ENCODE measurements at places on chromosomes 4 and X.
A peak's percentile ranks its signal among the peaks of the same experiment; 100 is the strongest.

- DNase-seq = no peak
These were observed 119.2 kb downstream of the IRF2 start for GRCh38 chr4:184355111-184355604.

- DNase-seq = no peak
These were observed 69.4 kb downstream of the EVC2 start for GRCh38 chr4:5638976-5639375.

DNA sequence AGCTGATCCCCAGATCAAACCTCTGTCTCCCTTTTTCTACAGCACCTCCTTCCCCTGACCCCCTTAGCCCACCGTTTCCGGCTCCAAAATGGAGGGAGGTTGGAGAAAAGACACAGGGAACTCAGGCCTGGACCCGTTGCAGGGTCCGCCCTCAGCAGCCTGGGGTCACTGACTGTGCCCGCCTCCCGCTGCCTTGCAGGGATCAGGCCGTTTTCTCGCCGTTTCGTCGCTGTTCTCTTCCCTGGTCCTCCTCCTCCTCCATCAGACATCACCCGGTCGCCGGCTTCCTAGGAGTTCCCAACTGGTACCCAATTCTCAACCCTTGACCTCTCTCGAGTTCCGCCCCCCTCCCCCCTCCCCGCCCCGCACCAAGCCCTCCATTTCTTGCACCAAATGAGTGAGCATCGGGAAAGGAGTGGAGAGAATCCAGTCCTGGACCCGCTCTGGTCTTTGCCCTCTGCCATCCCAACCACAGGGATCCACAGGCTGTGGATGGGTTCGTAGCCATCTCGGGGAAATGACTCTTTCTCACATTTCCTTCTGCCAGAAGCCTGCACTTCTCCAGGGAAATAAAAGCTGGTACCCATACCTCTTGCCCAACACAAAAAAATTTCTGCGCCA lies 493 bp downstream of the TCEAL5 start:
- DNase-seq = no peak

GRCh38 chr4:103934178-103934789 lies 214.5 kb upstream of the TACR3 start:
- DNase-seq = no peak

DNA sequence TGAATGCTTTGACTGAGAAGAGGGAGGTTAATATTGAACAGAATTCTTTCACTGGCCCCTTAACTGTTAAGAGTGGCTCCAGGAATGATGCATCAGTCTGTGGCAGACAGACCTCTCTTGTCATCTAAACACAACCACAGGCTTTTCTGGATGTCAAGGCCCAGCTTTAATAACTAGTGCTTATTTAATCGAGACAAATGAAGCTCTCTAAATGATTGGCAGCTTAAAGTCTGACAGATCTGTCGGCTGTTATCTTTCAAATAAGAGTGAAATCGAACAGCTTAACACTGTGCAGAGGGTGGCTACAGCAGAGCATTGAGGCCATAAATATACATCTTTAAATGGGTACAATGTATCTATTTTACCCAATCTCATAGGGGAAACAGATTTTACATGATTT lies 500.8 kb upstream of the PABPC4L start:
- no peak for DNase-seq

GRCh38 chr4:5615496-5616075 lies 92.8 kb downstream of the EVC2 start:
- DNase-seq = no peak

GRCh38 chrX:131393426-131393825 lies 104.3 kb upstream of the IGSF1 start:
- DNase-seq = no peak

DNA sequence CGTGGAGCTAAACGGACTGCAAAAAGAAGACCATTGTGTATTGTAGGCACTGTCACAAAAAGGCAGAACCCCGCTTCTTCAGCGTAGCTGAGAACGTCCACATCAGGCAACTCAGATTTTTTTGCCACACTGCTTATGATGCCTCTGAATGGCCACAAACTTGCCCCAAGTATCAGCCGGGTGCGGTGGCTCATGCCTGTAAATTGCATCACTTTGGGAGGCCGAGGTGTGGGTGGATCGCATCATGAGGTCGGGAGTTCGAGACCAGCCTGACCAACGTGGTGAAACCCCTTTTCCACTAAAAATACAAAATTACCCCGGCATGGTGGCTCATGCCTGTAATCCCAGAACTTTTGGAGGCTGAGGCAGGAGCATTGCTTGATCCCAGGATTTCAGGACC lies 14.9 kb upstream of the IL3RA start:
- DNase-seq = no peak

DNA sequence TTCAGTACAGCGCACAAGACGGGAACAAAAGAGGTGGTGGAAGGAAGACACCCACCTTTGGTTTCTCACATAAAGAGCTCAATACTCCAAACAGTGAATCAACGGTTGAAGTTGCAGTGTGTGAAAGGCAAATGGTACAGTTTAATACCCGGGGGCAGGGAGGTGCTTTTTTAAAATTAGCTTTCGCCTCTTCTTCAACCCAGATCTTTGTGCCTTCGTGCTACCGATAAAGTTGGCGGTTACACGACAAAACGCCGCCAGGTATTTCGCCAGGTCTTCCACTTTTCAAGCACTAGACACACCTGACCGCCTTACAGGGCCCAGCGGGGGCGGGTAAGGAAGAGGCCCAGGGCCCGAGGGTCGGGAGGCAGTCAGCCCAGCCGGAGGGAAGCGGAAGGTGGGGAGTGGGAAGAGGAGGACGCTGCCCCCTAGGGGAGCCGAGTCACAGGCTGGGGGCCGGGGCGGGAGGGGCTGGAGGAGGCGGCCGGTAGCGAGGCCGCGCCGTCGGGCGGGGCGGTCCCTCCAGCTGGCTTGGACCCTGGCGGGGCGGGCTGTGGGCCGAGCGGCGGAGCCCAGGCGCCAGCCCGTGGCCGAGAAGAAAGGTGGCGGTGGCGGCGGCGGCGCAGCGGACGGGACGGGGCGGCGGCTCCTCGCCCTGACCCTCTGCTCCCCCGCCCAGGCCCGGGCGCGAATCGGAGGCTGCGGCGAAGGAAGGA lies 16.0 kb downstream of the UTP3 start:
- peak; percentile 55 for DNase-seq

GRCh38 chr4:68717999-68718398 lies 47.5 kb upstream of the UGT2B15 start:
- no peak for DNase-seq

DNA sequence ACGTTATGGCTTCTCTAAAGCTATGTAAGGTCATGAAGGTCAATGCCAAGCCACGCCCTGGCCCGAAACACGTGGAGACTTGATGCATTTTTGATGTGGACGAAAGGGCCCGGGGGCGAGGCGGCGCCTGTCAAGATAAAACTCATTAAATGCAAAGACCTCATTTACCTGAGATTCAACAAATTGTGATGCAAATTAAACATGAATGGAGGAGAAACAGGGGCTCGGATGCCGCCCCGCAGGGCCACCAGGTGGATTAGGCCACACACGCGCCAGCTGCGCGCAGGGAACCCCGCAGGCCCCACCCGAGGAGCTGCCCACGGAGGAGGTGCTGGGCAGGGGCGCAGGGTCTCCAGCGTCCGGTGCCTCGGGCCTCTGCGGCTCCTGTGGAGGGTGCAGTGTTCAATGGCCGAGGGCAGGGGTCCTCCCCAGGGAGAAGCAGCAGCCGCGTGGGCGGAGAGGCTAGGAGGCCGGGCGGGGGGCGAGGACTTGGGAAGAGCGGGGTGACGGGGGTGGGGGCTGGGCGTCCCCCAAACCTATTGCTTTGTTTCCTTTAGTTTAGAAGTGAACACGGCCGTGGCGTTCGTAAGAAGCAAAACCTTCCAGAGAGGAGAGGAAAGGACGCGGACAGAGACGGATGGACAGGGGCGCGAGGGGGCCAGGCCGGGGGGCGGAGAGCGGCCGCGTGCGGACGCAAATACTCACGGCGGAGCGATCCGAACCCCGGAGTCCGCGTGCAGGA lies 40.4 kb downstream of the CPLX1 start:
- no peak for DNase-seq

- peak; percentile 13 for DNase-seq
These were observed 172.7 kb upstream of the USP9X start for GRCh38 chrX:40912576-40912975.

DNA sequence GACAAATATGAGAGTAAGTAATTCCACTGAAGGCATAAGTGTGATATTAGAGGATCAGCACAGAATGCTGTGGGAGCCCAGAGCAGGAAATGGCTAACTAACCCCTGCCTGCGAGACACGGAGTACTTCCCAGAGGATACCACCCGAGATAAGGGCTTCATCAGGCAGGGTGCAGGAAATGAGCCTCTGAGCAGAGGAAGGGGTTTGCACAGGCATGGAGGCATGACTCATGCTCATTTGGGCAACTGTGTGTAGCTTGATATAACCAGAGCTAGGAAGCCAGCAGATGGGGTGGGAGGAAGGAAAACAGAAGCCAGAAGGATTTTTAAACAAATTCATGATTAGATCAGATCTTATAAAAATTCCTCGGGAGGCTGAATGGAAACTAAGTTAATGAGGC lies 70.0 kb upstream of the TSPAN5 start:
- no peak for DNase-seq

DNA sequence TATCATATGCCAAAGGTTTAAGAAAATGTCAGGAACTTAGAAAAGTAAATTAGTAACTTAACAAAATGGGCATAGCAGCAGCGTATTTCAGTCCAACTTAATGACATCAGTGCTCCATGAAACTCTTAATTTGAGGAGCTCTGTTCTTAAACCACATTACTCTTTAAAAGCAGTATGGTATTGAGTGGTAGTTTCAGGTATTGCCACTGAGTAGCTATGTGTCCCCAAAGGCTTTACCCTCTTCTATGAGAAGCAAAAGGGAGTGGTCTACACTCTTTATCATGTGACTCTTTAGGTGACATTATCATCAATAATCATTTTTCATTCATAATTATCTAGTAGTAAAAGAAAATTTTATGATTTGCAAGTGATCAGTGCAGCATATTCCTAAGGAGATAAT lies 158.3 kb downstream of the STIM2 start:
- DNase-seq = no peak

- DNase-seq = no peak
These were observed 9.9 kb downstream of the CASK start for GRCh38 chrX:41913476-41913875.

DNA sequence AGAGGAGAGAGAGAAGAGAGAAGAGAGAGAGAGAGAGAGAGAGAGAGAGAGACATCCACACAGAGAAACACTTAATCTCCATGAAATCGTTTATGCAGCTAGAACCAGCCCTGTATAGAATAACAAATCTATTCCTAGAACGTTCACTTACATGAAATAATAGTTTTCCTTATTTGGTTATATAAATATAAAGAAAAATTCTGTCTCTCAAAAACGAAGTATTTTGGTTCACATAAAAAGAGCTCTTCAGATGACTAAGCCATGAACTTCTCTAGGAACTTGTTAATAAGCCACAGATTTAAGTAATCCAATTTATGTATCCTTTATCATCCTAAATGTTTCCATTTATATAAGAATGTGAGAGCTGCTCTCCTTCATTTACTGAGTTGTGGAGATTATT lies 1315.1 kb upstream of the PCDH7 start:
- DNase-seq = no peak

GRCh38 chrX:68936608-68937007 lies 107.8 kb downstream of the EFNB1 start:
- DNase-seq = no peak

DNA sequence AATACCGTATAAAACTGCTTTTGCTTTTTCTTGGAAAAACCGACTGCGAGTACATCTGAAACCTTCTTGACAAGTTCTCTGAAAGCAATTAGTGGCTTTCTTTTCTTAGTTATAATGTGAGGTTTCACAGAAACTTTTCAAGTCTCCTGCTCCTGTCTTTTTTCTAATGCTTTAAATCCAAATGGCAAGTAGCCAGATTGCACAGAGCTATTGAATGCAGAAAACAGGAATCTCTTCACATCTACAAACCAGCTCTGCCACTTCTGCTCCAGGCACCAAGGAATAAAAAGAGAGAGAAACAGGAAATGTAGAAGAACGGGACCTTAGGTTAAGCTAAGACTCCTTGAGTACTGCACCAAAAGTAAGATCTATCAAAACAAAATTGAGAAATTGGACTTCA lies 267.3 kb upstream of the TET2 start:
- no peak for DNase-seq

DNA sequence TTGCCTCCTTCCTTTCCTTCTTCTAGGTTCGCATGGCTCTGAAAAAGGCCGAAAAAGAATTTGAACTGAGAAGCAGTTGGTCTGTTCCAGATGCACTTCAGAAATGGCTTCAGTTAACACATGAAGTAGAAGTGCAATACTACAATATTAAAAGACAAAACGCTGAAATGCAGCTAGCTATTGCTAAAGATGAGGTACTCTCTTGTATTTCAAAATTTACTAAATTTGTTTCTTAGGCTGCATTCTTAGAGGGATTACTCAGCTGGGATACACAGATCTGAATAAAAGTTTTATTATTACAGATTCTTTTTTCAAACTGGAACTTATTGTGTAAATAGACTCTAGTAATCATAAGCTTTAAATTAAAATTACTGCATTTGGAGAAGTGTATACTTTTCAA lies 146.9 kb downstream of the STIM2 start:
- no peak for DNase-seq

DNA sequence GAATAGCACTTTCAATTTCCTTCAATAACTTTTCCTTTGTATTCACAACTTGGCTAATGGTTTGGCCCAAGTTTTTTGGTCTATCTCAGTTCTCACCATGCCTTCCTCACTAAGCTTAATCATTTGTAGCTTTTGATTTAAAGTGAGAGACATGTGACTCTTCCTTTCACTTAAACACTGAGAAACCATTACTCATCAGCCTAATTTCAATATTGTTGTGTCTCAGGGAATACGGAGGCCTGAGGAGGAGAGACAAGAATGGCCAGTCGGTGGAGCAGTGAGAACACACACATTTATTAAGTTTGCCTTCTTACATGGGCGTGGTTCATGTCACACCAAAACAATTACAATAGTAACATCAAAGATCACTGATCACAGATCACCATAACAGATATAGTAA lies 56.7 kb downstream of the TSPAN5 start:
- DNase-seq = no peak

DNA sequence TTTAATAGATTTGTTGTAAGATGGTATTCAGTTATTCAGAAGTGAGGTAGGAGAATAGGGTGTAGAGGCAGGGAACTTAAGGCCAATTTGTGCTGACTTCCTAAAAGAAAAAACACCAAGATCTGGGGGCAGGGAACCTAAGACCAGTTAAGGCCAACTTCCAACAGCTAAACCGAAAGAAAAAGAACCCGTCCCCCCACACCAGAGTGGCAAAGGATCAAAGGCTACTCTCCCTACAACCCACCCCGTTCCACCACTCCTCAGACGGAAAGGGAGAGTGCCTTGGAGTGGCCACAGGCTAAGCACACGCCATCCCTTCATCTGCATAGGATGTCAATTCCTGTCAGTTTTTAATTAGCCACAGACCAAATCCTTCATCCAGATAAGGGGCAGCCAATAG lies 3.7 kb upstream of the ZNF718 start:
- DNase-seq = no peak

GRCh38 chr4:38905652-38906385 lies 38.2 kb downstream of the FAM114A1 start:
- DNase-seq = no peak

DNA sequence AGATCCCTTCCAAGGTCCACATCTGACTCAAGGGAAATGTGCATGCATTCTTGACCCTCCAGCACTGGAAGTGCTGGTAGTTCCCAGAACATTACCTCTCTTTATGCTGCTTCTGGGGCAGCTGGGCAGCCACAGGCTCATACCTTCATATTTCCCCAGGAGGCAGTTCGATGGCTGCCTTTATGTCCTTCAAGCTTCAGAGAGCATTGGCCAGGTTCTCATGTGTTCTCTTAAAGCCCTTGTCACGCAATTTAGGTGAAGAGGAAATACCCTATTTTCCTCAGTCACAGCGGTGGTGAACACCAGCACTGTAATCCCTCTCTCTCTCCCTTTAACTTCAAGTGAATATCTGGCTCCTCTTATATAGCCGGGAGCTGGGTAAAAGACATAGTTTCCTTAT lies 134.3 kb downstream of the MID1IP1 start:
- no peak for DNase-seq
